ENCODE measurements at places on chromosomes 13 and 19.

DNA sequence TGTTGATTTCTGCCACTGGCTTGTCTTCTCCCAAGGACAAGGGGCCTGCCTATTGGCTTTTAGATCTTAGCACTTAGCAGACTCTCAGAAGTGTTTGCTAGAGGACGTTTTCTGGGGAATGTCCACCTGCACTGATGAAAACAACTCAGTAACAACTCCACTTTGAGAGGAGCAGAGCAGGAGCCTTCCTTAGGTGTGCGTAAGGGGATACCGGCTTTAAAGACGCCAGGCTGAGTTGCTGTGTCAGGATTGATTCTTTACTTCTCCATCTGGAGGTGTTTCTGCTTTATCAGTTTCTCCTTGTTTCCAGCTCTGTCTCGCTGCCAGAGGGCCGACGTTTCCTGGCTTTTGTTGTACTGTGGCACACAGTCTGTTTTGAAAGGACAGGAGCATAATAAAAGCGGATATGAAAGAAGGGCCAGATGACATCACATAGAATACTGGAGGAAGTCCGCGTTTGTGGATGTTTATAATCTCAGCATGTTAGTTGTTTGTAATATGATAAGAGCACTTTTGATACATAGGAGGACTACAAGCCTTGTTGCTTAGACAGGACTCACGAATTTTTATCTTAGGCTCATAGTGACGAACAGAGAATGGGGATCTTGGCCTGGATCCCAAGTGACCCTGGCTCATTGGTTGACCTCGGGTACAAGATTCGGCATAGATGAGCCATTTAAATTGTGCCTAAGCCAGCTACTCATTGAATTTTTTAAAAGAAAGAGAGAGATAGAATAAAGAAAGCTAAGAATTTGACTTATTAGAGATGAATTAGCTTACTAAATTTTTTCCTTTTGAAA, 34.6 kb downstream of the COL4A2 start:
- no peak for DNase-seq

DNA sequence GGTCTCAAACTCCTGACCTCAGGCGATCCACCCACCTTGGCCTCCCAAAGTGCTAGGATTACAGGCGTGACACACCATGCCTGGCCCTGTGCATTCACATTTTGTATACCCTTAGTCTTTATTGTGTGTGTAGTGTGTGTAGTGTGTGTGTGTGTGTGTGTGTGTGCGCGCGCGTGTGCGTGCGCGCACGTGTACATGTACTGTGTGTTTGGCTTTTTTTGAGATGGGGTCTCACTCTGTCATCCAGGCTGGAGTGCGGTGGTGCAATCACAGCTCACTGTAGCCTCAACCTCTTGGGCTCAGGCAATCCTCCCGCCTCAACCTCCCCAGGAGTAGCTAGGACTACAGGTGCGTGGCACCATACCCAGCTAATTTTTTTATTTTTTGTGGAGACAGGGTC, 22.1 kb downstream of the ITM2B start:
- DNase-seq = no peak

GRCh38 chr13:33284031-33284430, 1.5 kb downstream of the STARD13 start:
- DNase-seq = peak; percentile 9

- DNase-seq = no peak
Measured at GRCh38 chr19:32945260-32945659, 26.5 kb downstream of the CEP89 start.

DNA sequence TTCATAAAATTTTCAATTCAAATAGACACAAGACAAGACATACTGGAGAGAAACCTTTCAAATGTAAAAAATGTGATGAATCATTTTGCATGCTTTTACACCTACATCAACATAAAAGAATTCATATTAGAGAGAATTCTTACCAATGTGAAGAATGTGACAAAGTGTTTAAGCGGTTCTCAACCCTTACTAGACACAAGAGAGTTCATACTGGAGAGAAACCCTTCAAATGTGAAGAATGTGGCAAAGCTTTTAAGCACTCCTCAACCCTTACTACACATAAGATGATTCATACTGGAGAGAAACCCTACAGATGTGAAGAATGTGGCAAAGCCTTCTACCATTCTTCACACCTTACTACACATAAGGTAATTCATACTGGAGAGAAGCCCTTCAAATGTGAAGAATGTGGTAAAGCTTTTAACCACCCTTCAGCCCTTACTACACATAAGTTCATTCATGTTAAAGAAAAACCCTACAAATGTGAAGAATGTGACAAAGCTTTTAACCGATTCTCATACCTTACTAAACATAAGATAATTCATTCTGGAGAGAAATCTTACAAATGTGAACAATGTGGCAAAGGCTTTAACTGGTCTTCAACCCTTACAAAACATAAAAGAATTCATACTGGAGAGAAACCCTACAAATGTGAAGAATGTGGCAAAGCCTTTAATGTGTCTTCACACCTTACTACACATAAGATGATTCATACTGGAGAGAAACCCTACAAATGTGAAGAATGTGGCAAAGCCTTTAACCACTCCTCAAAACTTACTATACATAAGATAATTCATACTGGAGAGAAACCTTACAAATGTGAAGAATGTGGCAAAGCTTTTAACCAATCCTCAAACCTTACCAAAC, 24.6 kb upstream of the ZNF431 start:
- DNase-seq = no peak

- no peak for DNase-seq
Measured at GRCh38 chr19:18029617-18030338, 21.8 kb downstream of the ARRDC2 start.

DNA sequence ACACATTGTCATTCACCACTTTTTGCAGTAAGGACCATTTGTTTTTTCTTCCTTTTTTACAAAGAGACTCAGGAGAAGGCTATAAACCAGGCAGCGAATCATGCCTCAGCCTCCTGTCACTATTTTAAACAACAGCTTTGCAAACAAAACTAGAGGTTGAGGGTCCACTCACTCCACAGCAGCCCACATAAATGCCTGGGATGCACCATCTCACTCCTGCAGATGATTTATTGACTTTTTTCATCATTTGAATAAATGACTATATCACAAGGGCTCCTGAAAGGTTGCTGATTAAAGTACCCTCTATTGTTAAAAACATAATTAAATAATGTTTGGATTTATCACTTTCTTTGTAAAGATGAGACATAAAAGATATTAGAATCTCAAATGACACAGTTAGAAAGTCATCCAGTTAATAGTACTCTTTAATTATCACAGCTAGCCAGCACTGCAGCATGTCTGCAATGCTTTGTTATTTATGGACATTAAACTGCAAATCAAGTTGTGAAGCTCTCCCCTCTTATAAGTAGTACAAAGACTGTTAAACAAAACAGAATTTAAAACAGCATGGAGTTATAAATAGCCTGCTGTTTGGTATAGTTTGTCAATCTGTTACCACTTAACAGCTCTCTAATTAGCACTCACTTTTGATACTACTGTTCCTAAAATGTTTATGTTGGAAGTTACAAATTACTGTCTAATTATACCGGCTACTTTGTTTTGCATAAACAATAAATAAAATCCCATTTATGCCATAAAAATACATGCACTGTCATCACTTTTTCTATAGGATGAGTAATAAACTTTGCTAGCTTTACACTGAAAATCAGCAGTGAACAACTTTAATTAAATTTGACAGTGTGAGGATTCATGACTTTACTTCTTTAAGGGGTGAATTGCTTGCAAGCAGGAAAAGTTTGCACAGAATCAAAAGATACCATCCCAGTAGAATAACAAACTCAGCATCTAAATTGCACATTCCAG, 853.2 kb downstream of the UQCRFS1 start:
- no peak for DNase-seq

- peak; percentile 83 for DNase-seq
Measured at GRCh38 chr13:20359335-20359734, 127.2 kb upstream of the GJB6 start.

DNA sequence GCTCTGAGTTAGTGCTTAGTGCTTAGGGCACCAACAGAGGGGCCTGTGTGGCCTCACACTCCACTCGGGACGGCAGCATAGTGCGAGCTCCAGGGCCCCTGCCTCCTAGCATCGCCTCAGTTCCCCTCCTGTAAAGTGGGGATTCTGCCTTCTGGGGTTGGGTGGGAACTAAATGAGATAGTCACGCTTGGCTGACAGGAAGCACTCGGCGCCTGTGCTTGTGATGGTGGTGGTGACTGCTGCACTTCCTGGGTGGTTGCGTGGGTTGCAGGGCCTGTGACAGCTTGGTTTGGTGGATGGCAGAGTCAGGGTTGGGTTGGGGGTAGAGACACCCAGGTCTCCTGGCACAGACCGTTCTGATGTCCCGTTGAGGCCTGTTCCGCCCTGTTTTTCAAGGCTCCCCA, 7.7 kb downstream of the PLEKHF1 start:
- peak; percentile 1 for DNase-seq

DNA sequence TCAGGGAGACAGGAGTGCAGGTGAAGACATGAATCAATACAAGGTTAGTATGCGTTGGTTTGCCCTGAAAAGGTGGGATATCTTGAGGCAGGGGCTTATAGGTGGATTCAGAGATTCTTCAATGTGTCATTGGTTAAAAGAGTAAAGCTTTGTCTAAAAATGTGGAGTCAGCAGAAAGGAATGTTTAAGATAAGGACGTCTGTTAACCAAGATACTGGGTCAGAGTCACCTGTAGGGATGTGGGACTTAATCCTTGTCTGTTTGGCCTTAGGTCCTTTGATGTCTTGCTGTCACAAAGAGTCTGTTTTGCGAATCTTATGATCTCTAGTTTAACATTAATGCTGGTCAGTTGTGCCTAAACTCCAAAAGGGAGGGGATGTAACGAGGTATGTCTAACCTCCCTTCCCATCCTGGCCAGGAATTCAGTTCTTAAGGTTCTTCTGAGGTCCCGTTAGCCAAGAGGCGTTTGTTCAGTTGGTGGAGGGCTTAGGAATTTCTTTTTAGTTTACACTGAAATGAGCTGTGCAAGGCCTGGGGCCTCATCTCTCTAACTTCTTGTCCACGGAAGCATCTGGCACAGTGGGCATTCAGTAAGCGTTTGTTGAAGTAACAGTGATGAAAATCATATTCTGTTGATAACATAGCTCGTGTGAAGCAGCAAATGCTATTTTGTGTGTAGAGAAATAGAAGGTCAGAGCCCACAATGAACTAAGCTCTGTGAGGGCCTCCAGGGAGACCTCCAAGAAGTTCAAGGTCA, 96.2 kb upstream of the RNF113B start:
- no peak for DNase-seq

GRCh38 chr19:13727798-13728197, 36.5 kb upstream of the MRI1 start:
- peak; percentile 44 for DNase-seq

- no peak for DNase-seq
Measured at GRCh38 chr19:35206855-35207254, 21.7 kb downstream of the FAM187B start.

- no peak for DNase-seq
Measured at GRCh38 chr13:79171141-79172061, 234.7 kb downstream of the RBM26 start.

GRCh38 chr13:72004784-72005374, 137.9 kb upstream of the DACH1 start:
- no peak for DNase-seq

DNA sequence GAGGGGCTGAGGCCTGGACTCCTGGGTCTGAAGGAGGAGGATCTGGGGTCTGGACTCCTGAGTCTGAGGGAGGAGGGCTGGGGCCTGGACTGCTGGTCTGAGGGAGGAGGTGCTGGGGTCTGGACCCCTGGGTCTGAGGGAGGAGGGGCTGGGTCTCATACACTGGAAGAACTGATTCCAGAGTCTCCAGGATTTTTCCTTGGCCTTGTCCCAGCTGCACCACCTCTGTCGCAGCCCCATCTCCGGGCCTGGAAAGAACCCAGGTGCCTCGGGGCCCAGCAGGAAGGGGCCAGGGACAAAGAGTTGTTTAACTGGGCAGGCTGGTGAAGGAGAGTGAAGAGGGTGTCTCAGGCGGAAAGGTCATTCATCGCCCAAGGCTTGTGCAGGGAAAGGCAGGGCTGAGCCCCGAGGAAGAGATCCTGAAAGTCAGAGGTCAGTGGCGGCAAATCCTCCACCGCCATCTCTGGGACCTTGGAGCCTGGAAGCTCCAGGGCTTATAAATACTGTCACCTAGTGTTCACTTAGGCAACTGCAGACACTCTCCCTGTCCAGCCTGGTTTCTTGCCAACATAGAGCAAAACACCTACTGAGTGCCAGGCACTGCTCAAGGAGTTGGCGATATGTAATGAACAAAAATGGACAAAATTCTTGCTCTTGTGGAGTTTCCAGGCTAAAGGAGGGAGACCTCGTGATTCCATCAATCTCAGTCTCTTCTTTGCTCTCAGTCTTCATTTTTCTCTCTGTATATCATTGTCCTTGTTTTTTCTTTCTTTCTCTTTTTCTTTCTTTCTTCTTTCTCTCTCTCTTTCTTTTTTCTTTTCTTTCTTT, 4.4 kb upstream of the KCNN4 start:
- DNase-seq = peak; percentile 74

- peak; percentile 79 for DNase-seq
Measured at GRCh38 chr19:17775245-17775927, 19.6 kb upstream of the B3GNT3 start.

DNA sequence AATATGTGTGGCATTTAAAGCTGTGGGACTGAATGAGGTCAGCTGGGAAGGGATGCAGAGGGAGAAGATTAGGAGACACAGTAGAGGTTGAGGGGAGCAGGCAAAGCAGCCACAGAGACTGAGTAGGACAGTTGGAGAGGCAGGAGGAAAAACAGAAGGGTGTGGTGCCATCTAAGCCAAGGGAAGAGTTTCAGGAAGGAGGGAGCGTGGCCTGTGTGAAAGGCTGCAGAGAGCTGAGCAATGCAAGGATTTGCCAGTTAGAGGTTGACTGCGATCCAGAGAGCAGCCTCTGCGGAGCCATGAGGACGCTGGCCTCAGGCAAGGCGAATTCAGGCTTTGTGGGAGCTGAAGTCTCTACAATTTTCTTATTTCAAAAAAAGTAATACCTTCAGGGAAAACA, 28.9 kb downstream of the SOX21 start:
- no peak for DNase-seq

DNA sequence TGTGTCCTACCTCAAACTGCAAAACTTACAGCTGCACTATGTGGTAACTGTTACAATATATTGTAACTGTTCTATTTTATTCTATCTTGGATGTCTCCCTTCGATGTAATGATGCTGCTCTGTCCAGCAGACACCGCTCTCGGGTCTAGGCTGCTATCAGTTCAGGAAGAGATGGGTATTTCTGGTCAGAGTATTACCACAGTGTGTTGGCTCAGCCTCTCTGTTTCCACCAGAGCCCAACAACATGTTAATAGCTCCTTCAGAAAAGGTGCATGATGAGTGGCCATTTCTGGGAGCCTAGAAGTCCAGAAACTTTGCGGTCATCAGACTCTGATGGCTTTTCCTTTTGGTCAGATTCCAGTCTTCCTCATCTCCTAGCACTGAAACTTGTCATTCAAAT, 35.9 kb upstream of the IGFL1 start:
- no peak for DNase-seq

GRCh38 chr19:5891572-5891937, 12.0 kb downstream of the NDUFA11 start:
- DNase-seq = no peak

GRCh38 chr19:30743702-30744101, 371.5 kb downstream of the ZNF536 start:
- DNase-seq = no peak

Data from GM03348 (cell line).